ENCODE measurements at places on chromosomes 7 and 10.

- no peak for DNase-seq
Measured at GRCh38 chr10:120328647-120329046, 128.4 kb upstream of the PLPP4 start.

GRCh38 chr10:73874267-73875138 is at the start of gene CAMK2G:
Gene CAMK2G, minus strand, starts transcription at chr10:73874555. Its CDS starts 94 bp downstream, at chr10:73874461.
- peak; percentile 61 for DNase-seq

GRCh38 chr10:96513305-96513697 is 425 bp downstream of the TLL2 start:
- no peak for DNase-seq

- DNase-seq, result no peak
Measured at GRCh38 chr7:157951300-157952049, 614.7 kb downstream of the DNAJB6 start.

DNA sequence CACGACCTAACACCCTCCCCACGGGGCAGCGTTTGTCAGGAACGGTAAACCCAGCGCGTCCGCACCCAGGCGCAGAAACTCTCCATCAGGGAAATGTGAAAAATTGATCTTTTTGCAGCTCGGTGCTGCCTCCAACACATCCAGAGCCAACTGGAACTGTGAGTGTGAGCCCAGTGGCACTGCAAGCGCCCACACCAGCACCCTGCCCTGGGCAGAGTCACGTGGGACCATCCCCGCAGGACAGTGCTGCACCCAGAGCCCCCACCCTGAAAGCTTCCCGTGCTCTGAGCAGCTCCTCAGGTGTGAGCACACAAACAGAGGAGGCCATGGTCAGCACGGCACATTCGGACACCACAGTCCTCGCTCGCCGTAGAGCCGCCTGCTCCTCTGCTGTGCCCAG is 330.9 kb downstream of the DNAJB6 start:
- DNase-seq, result no peak

- DNase-seq, result no peak
Measured at GRCh38 chr10:64091897-64092296, 570.7 kb downstream of the REEP3 start.

GRCh38 chr7:137538361-137538762 is 194.8 kb upstream of the PTN start:
- DNase-seq, result no peak

DNA sequence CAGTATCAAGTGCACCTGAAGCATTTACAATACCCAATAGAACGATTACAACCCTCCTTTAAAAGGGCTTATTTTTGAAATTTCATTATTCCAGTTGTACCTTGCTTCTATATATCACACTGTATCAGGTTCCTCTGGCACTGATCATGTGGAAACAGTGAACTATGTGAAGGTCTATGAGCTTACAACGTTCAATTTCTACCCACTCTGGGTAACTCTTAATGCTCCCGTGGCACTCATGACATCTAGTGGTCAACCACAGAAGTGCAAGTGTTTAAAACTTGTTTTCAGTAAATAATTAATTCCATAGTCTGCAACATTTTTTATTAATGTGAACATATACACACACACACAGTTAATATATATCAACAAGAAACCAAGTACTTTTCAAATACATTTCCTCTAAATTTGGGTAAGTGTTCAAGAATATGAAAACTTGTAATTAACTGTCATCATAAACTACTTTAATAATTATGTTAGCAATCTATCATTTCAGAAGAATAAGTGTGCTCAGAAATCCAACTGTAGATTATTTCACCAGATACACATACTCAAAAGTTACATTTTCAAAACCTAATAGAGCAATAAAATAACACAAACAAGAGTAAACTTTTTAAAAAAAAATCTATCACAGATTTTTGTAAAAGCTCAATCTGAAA is 61.0 kb downstream of the MPP7 start:
- DNase-seq, result peak; percentile 2

- no peak for DNase-seq
Measured at GRCh38 chr7:12474035-12474434, 70.4 kb upstream of the VWDE start.

All from stimulated activated CD4-positive, alpha-beta T cell treated with anti-CD3 and anti-CD28 coated beads, TNF-alpha, amount 100 ng/mL, for 1 hour (primary cell).